ENCODE measurements at places on chromosomes 3 and 15.

DNA sequence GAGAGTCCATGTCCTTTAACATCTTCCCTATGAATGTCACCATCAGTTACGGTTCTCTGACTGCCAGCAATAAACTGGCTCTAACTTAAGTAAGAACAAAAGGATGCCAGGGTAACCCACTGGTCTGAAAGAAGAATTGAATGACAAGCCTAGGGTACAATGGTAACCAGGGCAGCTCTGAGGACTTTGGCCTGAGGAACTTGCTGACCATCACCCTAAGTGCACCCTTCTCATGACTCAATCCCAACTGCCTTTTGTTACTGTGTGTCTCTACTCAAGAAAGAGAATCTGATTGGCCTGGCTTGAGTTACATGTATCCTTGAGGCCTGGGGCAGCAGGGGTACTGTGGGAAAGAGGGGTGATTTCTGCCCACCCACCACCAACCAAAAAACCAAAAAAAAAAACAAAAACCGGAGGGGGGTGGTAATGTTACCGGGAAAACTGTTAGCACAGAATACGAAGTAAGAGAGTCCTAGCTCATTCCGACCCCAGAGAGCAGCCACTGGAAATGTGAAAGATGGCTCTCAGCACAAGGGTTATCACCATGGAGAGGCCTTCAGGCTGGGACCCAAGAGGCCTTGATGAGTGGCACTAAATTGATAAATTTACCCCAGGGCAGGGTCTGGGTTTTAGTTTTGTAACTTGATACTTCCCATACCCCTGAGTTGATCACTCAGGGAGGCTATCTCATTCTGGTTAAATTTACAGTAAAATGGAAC, 9.3 kb upstream of the SLC28A1 start:
- DNase-seq = no peak

GRCh38 chr3:40079847-40080240, 229.7 kb upstream of the EIF1B start:
- DNase-seq = no peak

GRCh38 chr3:52383446-52383845, 61.5 kb downstream of the SEMA3G start:
- no peak for DNase-seq

GRCh38 chr3:71010726-71011455, 572.6 kb downstream of the FOXP1 start:
- DNase-seq = peak; percentile 59

DNA sequence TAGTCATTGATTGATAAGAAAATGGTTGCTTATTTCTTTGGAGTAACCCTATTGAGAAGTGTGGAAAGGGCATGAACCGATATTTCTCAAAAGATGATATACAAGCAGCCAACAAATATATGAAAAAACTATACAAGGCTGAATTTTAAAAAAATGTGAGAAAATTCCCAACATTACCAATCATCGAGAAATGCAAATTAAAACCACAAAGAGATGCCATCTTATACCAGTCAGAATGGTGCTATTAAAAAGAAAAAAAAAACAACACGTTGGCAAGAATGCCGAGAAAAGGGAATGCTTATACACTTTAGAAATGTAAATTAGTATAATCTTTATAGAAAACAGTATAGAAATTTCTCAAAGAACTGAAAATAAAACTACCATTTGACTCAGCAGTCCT, 77.7 kb upstream of the ROBO1 start:
- no peak for DNase-seq

GRCh38 chr3:156251424-156251823, 131.0 kb downstream of the KCNAB1 start:
- DNase-seq = no peak

DNA sequence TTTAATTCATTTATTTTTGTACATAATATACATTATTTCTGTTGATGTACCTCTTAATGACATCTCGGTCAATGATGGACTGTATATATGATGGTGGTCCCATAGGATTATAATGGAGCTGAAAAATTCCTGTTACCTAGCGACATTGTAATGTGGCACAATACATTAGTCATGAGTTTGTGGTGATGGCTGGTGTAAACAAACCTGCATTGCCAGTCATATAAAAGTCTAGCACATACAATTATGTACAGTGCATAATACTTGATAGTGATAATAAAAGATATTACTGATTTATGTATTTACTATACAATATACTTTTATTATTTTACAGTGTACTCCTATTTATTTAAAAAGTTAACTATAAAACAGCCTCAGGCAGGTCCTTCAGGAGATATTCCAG, 15.1 kb downstream of the TTC14 start:
- DNase-seq = no peak

- DNase-seq = no peak
Measured at GRCh38 chr15:99506399-99506798, 59.4 kb upstream of the MEF2A start.

DNA sequence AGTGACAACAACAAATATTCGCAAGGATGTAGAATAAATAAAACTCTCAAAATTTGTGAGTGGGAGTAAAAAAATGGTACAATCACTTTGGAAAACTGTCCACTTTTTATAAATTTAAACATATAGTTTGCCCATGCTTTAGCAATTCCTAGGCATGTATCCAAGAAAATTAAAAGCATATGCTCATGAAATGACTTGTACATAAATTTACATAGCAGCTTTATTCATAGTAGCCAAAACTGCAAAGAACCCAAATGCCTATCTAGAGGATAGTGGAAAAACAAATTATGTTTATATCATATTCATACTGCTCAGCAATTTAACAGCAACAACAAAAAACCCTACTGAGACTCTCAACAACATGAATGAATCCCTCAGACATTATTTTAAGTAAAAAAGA, 363.6 kb upstream of the CCDC54 start:
- no peak for DNase-seq

GRCh38 chr15:91255670-91256192, 155.7 kb downstream of the SV2B start:
- DNase-seq = no peak

DNA sequence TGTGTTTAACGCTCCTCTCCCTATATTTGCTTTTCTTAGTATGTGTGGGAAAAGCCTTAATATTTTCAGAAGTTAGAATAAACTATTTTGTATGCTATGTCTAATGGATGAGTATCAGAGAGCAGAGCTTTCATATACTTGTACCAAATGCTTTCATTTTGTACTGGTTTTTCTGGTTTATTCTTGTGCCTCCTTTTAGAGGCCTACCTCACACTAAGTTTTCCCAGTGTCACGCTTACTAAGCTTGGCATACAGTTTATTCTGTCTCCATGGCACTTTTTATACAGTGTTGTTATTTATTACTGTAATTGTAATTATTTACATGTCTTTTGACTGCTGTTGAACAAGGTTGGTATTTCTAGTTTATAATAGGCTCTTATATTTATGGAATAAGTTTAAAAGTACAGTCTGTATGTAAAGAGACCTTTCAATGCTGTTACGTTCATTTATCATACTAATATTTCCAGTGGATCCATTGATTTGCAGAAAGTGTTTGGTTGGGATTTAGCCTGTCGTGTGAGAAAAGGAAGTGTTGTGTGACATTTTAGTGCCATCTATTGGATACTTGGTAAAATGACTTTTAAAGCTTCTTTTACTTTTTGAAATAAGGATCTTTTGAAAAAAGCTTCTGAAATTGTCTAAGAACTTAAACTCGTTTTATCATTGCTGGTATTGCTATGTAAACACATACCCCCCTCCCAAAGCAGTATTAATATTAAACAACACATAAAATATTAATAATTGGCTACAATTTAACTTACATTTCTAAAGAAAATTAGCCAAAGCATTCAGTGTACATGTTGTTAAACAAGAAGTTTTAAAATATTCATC, 5.2 kb upstream of the EBLN2 start:
- DNase-seq = no peak

DNA sequence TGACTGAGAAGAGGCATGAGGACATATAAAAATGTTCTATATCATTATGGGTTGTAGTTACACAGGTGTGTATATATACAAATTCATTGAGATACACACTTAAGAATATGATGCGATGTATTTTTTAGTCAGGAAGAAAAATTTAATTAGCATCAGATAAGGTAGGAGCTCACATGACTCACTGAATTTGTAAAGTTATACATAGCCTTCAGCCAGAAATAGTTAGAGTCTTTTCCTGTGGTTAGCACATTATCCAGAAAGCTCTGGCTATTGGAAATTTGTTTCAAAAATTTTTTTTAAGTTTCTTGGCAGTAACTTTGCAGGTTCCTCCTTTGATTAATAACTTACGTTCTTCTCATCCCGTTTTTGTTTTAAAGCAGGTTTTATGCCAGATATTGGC, 88.6 kb downstream of the STT3B start:
- no peak for DNase-seq

GRCh38 chr3:96836153-96836915, 21.9 kb downstream of the EPHA6 start:
- no peak for DNase-seq

- no peak for DNase-seq
Measured at GRCh38 chr3:30598668-30599545, 7.5 kb upstream of the TGFBR2 start.

- DNase-seq = no peak
Measured at GRCh38 chr3:49566312-49566711, 12.0 kb downstream of the BSN start.

GRCh38 chr3:127750226-127751031, 71.9 kb downstream of the MGLL start:
- DNase-seq = no peak

GRCh38 chr15:65525622-65526021, 4.6 kb upstream of the HACD3 start:
- DNase-seq = no peak

- no peak for DNase-seq
Measured at GRCh38 chr3:113292933-113293332, 81.6 kb downstream of the BOC start.

DNA sequence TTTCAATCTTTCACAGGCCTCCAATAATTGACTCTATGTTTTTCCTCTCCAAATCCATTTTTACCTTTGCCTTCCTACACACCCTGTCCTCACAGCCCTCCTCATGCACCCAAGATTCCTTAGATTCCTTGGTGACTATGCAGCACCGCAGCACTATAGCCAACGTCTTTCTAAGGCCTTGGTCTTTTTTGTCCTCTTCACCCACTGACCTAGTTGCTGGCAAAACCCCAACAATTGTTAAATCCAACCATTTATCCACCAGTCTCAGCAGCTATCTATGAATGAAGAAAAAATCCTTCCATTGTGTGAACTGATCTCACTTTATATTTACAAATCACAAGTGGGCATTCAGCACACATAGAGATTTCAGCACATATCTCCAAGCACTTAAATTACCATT, 203.9 kb downstream of the VGLL3 start:
- no peak for DNase-seq

GRCh38 chr3:126269354-126269753, 87.9 kb downstream of the KLF15 start:
- no peak for DNase-seq

DNA sequence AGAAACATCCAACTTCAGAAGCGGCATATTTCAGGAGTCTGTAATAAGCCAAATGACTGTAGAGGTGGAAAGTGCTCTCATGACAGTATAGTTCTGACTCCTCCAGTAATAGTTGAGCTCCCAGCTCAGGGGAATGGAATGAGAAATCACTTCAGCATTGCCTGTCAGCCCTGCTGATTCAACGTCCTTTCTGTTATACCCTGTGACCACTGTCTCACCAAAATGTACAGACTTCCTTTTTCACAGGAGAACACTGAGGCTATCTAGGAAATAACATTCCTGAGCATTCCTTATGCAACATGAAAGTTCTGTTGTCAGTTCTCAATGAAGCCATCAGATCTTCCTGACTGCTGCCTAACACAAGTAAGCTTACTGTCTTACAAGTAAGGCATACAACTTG, 284.5 kb upstream of the MME start:
- no peak for DNase-seq

- DNase-seq = no peak
Measured at GRCh38 chr15:82048811-82049210, 3.0 kb upstream of the MEX3B start.

DNA sequence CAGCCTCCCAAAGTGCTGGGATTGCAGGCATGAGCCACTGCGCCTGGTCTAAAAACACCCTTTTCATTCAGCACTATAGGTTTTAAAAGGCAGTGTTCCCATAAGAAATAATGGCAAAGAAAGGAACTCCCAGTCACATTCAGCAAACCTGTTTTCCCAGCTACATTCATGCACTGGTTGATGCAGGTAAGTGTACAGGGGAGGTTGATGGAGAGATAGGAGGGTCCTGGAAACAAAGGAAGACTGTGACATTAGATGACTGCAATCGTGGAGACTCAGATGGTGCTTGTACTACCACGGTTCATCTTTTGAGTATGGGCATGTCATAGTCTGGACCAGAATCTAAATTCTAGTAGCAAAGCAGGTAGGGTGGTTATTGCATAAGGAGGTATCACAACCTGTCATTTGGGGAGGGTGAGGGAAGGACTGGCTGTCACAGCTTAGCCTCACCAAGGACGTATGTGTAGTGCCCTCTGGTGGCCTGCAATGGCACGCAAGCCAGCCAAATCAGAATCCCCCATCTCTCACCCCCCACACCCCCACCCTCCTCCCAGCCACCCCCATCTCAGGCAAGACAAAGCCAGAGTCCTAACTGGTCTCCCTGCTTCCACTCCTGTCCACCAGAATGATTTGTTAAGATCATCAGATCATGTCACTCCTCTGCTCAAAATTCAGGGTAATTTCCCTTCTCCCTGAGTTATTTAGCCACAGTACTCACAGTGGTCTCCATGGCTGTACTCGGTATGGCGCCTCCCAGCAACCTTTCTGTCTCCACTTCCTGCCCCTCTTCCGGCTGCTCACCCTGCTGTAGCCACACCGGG, 28.8 kb upstream of the UBL7 start:
- peak; percentile 58 for DNase-seq

DNA sequence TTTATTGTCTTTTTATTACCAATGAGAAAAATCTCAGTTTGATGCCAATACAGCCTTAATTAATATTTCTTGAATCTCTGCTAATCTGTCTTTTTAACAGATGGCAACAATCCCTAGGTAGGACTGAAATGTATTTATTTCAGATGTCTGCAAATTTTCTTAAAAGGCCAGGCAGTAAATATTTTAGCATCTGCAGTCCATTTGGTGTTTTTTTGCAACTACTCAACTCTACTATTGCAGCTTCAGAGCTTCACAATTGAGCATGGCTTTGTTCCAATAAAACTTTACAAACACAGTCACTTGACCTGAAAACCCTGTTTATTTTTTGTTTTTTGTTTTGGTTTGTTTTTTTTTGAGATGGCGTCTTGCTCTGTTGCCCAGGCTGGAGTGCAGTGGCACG, 82.7 kb downstream of the RARB start:
- no peak for DNase-seq

DNA sequence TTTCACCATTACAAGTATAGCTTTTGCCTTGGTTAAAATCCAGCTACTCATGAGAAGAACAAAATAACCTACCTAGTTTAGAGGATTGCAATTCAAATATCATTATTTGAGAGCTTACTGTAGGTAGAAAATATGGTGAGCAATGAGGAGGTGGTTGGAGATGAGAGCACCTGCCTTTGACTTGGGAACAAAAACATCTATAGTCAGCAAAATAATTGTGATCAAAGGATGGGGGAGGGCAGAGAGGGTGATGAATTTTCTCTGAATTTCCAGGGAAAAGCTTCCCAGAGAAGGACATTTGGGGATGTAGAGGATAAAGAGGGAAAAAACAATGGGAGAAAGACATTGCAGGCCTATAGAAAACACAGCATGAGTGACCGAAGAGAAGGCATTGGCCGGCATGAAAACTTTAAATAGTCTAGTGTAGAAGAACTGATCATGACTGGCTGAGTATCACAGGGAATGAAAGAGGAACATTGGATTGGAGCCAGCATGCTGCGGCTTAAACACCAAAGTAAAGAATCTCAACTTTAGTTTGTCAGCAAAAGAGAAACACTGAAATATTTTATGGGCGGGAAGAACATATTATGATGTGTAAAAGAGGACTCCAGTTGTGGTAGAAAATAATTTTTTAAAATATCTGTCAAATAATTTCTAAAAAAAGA, 581.3 kb downstream of the UNC13C start:
- DNase-seq = no peak
